D341Med (cell line): ENCODE measurements at places on chromosomes 3 and 15.

- DNase-seq, result no peak
Observed at GRCh38 chr15:35206060-35206675, 121.1 kb upstream of the NANOGP8 start.

- DNase-seq, result no peak
Observed at GRCh38 chr3:44576613-44577012, 8.2 kb upstream of the ZNF660 start.

GRCh38 chr3:150147776-150148175, 177.1 kb upstream of the PFN2 start:
- no peak for DNase-seq

DNA sequence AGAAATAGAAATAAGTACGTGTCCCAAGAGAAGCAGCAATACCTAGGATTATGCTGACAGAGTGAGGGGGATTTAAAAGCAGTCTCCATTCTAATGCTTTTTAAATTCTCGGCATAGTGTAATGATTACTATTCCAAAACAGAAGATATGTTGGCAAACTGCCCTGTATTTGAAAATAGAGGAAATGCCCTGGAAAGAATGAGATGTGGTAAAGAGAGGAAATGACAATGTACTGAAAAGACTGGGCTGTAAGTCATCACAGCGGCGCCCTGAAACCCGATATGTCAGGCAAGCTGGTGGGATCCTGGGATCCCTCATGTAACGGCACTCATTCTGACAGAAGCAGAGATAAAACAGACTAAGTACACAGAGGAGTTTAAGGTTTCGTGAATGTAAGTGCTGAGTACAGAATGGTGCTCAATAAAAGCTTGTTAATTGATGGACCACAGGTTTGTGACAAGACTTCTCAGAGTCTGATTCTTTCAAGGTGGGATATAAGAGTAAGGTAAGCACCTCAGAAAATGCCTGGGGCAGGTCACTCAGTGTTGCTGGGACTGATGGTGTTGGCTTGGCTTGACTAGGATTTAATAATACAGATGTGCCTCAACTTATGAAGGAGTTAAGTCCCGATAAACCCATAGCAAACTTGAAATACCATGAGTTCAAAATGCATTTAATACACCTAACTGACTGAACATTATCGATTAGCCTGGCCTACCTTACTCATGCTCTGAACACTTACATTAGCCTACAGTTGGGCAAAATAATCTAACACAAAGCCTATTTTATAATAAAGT, 91.4 kb downstream of the NFKBIZ start:
- no peak for DNase-seq

DNA sequence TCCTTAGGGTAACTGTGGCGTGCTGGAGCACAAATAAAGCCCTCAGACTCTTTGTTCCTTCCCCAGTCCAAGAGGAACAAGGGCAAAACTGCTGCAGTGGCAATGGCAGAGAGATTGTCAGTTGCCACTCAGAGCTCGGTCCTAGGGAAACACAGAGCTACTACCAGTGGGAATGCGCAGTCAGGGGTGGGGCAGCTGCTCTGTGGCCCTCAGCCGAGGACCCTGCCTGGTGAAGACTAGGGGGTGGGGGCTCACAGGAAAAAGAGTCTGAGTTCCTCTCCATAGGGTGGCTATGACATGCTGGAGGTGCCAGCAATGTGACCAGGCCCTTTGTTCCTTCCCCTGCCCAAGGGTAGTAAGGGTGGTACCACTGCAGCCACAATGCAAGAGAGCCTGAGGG, 43.8 kb downstream of the TMCO5A start:
- no peak for DNase-seq

- no peak for DNase-seq
Observed at GRCh38 chr3:172478116-172478515, 29.9 kb upstream of the GHSR start.

DNA sequence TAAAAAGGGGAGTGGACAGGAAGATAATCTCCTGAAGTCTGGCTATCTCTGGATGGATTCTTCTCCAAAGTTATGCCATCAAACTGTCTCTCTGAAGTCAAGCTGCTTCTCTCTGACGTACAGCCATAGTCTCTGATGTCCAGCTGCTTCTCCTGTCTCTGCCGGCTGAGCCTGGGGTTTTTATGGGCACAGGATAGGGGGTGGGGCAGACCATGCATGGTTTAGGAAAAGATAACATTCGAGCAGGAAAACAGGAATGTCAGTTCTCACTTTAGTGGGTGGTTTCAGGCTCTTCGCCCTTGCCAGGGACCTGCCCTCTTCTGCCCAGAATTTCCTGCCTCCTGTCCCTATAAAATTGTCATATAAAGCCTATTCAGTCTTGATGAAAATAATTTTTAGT, 110.9 kb upstream of the ROBO1 start:
- no peak for DNase-seq

- DNase-seq, result peak; percentile 54
Observed at GRCh38 chr15:88400084-88400483, 67.1 kb downstream of the MRPL46 start.

DNA sequence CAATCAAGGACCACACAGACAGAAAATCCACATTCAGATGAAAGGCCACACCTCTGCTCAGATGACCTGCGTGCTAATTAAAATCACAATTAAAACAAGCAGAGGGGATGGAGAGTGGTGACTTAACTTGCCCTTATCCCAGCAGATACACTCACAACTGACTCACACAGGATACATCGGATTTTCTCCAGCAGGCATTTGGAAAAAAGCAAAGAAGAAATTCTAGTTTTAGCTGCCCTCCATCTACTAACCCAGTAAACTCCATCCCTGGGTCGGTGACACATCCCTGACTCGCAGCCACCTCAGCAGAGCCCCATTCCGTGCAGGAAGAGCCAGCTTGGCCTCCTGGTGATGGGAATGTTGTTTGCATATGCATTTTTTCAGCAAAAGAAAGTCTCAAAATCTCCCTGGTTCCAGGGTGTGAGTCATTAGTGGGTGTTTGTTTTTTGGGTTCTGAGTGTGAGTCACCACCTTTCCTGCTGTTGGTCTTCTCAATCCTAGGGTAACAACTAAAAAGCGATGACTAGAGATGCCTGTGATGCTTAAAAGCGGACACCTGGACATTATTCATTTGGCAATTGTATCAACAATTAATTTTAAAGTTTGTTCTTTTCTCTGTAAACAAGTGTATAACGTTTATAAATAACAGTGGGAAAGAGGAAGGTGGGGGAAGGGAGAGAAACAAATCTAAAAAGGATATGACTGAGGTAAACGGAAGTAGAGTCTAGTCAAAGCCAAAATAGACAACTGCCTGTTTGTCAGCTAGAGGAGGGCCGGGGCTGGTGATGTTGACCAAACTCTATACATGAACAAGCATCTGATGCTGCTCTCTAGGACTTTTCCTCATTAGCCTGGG, 49.8 kb upstream of the SLC4A7 start:
- DNase-seq, result no peak

DNA sequence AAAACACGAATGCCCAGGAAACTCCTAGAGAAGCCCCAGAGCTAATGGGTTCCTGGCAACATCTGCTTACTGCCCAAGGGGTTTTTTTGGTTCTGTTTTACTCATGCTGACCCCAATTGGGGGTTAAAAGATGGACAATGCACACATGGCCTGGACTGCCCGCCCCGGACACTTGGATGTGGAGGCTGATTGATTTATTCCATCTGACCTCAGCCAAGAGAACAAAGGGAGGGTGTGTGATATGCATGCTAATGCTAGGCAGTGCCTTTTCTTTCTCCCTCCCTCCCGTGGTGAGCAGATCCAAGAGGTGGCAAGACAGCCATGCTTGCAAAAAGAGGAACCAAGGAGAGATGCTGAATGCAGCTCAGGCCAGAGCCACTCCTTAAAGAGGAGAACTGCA, 3.3 kb upstream of the LRTM1 start:
- DNase-seq, result no peak

DNA sequence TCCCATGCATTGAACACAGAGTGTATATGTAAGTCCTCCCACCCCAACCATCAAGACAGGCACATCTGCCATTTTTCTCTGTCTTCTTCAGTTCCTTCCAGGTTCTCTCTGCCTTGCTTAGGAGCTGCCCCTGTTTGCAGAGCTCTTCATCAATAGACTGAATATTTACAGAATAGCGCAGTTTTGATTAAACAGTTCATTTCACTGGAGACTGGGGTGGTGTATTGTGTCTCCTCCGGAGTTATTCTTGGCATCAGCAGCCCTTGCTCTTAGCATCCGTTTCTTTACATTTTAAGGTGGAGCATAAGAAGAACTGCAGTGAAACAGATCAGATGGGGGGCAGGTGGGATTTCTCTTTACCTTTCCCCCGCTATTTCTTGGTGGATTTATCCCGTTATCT, 87.7 kb downstream of the LIPC start:
- no peak for DNase-seq

GRCh38 chr3:182092662-182093262, 381.0 kb downstream of the SOX2 start:
- DNase-seq, result no peak

GRCh38 chr3:149658744-149659497, 1.1 kb upstream of the WWTR1 start:
- DNase-seq, result peak; percentile 45

DNA sequence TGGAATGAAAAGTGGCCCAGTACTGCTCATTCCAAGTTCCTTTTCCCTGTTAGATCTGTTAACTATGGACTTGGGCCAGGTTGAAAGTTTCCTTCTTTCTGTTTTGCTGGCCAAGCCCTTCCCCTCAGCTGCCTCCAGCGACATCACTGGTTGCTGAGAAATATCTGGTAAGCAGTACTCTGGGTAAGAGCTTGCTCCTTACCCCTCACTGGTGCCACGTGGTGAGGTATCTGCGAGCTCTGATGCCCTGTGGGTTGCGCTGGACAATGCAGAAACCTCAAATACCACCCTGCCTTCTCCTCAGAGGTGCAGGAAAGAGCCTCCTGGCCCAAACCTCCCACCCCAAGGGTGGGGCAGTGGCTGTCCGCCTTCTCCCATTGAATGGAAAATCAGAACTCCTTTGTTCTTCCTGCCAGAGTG, 42.9 kb upstream of the APH1B start:
- no peak for DNase-seq

DNA sequence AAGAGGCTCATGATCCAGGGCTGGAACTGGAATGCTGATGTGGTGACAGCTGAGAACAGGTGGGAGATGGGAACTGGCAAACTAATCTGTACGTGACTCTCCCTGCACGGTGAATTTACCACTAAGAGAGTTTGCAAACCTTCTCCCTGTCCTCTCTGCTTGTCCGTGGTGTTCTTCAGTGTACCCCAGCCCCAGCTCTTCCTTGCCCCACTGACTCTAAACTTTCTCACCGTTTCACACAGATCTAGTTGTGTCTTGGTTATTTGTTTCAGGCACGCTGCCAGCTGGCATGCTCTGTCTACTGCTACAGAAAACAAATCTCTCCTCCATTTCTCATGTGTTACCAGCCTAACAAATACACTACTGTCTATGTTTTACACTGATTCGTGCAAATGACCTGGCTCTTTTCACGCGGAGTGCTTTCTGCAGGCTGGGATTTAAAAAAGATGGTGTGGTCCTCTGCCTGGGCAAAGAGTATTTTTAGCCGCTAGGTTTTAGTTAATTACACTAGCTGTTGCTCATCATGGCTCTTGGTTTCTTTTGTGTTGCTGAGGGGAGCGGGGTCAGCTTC, 192.7 kb upstream of the LRIG1 start:
- no peak for DNase-seq

DNA sequence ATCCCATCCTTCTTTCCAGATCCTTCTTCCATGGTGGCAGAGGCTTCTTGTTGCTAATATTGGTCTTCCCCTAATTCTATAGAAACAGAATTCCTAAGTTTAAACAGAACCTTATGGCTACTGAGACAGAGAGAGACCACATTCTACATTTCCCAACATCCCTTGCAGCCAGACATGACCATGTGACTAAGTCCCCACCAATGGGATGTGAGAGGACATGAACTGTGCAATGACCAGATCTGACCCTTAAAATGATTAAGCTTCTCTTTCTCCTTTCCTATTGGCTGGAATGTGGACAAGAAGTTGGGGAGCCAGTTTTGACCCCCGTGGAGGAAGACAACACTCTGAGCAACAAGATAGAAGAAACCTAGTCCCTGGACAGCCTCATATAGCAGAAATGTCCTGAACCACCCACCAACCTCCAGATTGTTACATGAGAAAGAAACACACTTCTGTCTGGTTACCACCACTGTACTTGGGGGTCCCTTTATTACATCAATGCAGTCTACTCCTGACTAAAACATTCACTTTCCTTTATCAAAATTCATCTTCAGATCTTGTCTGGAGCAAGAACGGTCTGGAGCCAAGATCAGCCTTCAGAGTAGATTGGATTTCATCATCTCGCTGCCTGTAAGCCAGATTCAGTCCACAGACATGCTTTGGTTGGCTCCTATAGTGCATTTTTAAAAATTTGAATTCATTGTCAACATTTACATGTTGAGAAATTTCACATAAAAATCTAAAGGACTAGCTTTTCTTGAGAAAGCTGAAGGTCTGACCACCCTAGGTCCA, 183.9 kb downstream of the SHQ1 start:
- DNase-seq, result no peak

- no peak for DNase-seq
Observed at GRCh38 chr3:52109611-52110301, 44.5 kb downstream of the POC1A start.

- no peak for DNase-seq
Observed at GRCh38 chr3:35187908-35188307, 451.4 kb upstream of the ARPP21 start.

DNA sequence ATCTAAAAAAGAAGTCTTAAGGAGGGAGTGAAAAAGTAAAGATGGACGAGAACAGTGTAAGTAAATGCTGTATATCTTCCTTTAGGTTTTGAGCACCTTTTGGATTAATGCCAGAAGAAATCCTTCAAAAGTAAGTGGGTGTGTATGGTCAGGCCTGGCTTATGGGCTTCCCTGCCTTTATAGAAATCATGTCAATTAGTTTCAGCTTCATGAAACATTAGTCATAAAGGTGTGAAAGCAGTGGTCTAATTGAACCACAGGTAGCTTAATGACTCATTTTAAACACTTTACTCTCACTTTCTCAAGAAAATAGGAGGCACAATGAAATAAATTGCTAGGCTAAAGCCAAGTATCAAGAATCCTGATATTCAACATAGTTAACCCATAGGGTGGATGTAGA, 467.4 kb upstream of the DPPA4 start:
- no peak for DNase-seq

DNA sequence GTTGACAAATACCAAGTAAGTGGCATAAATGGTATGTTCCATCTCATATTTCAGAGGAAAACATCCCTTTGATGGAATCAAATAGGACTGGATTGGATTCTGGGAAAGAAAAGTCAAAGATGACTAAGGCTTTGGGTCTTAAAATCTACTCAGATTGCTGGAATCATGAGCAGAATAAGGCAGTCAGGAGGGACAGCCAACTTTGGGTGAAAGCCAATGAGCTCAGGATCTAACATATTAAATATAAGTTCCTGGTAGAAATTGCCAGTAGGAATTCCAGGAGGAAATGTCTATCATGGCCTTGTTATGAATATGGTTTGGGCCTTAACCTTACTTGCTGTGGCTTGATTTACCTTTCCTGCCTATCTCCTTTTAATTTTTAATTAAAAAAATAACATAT, 55.3 kb downstream of the ISL2 start:
- no peak for DNase-seq

GRCh38 chr3:111605018-111605417, 9.9 kb upstream of the ZBED2 start:
- DNase-seq, result no peak

DNA sequence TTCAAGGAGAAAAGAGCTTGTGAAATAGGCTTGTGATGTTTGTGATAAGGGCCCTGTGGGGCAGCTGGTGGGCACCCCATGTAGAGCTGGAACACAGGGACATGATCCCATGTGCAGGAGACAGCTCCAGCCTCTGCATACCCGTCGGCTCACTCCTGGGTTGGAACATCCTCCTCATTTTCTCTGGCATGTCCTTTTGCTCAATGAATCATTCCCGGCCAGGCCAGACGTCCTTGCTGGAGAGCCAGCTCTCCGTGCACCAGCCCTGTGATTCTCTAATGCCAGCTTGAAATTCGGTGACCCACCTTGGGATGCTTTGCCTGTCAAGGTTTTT, 77.3 kb downstream of the SMAD3 start:
- no peak for DNase-seq
